ENCODE measurements at places on chromosomes 1 and 21.

- DNase-seq = no peak
Observed at GRCh38 chr1:165837838-165838364, 10.5 kb downstream of the UCK2 start.

GRCh38 chr1:30901798-30902581 lies 6.6 kb downstream of the SDC3 start:
- DNase-seq = no peak

DNA sequence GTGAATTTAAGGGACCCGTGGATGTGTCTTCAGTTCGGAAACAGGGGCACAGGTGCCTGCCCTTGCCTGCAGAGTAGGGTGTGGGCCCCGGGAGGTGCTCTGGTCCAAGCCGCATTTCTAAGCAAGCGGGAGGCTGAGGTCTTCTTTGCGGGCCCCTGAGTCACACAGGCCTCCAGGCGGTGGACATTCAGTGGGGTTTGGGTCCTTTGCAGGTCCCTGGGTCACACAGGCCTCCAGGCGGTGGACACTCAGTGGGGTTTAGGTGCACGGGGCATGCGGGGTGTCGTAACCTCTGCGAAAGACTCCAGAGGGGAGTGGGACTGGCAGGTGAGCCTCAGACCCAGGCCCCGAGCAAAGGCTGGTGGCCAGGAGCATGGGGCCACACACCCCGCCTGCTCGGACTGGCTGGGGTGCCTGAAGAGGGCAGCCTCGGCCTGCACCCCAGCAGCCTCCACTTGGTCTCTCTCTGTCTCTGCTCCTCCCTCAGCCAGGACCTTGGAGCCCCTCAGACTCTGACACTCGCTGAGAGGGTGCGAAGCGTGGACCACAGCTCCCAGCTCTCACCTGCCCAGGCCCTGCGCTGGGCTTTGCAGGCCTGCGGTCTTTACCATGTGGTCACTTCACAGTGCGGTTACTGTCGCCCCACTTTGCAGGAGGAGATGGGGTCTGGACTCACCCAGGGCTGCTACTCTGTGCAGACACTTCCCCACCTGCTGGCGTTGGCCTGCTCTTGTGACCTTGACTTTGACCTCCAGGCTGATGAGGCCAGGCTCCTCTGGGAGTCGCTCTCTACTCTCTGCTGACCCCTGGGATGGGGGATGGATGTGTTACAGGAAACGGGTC lies 6.0 kb upstream of the AGPAT3 start:
- DNase-seq = no peak

DNA sequence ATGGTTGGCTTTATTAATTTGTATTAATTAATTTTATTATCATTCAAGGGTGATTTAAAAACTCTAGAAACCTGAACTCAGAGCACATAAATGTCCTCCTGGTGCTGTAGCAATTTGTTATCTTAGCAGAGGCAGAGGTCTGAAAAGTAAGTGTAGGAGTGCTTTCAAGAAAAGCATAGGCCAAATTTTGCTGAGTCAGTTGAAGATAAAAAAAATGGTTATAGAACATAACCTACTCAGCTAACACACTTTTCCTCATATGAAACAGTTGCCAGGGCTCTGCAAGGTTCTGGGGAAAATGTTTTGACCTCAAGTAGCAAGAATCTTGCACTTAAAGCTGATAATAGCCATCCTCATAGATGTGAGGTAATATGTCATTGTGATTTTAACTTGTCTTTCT lies 53.5 kb upstream of the CHODL start:
- DNase-seq = no peak

DNA sequence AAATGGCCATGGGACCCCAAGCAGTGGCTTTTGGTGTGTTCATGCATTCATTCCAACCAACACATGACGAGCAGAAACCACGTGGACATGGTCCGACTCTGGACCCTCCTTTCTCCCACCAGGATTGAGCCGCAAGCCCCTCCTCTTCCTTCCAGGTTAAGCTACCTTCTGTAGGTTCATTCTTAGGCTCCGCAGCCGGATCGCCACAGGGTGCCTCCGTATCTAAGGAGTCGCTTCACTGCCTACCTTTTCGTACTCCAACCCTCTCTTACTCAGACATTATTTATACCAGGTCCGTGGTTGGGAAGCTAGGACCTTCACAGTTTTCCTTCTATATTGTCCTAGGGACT lies 63.6 kb downstream of the RHBG start:
- DNase-seq = no peak

DNA sequence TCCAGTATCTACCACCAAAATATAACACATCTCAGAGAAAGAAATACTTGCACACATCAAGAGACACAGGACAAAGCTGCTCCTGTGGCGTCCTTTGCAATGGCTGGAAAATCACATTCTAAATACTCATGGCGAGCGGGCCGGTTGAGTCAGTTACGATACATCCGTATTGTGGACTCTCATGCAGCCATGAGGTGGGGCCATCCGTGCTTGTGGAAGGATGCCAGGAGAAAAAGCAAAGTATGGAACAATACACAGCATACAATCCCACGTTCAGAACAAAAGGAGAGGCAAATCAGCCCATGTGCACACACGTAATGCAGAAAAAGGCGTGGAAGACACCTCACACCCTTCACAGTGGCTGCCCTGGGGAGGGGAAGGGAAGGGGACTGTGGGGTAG lies 13.1 kb downstream of the ATP13A2 start:
- DNase-seq = no peak

DNA sequence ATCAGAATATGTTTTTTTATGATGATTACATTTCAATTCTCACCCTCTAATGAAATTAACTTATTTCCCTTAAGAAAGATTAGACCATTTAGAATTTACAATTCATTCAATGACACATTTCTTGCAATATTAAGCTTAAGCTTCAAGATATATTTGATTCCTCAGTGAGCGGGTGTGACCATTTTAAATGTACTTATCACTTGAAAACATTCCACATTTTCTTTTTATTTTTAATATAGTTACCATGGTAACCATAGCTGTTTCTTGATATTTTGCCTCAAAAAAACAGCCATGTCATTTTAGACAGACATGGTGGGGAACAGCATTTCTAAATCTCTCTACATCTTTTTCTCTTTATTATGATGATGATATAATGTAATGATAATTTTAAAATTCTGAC lies 1029.0 kb upstream of the B3GALT2 start:
- DNase-seq = no peak

DNA sequence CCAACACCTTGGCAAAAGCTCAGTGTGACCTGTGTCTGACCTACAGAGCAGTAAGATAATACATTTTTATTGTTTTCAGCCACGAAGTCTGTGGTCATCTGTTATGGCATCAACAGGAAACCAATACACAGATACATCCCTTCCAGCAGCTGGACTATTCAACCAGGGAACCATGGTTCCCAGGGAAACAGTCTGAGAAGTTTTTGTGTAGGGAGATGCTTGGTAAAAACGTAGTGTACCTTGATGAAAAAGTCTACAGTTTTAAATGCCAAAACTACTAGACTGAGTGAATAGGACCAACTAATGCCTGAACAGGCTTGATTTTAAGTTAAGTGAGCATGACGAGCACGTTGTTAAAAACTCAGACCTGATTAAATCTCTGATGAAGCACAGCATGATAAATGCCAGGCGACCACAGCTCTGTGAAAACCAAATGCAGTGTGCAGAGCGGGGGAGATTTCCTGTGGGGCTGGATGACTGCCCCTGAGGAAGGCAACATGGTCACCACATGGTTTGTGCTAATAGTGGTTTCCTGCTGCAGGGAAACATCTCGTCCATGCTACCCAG lies 228.9 kb downstream of the TNR start:
- DNase-seq = no peak

DNA sequence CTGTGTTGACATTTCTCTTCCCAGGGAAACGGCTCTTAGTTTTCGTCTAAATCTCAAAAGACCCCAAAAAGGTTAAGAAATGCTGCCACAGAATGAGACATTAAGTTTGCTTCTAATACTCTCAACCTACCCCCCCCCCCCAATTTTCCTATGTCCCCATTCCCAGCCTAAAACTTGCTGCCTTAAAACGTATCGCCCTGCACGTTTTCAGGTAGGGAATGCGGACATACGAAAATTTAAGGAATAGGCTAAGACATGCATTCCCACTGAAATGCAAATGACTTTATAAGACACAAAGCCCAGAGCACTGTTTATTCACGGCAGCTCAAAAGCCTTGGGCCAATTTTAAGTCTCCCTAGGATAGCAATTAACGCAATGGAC lies 45.4 kb downstream of the GFI1 start:
- DNase-seq = no peak

DNA sequence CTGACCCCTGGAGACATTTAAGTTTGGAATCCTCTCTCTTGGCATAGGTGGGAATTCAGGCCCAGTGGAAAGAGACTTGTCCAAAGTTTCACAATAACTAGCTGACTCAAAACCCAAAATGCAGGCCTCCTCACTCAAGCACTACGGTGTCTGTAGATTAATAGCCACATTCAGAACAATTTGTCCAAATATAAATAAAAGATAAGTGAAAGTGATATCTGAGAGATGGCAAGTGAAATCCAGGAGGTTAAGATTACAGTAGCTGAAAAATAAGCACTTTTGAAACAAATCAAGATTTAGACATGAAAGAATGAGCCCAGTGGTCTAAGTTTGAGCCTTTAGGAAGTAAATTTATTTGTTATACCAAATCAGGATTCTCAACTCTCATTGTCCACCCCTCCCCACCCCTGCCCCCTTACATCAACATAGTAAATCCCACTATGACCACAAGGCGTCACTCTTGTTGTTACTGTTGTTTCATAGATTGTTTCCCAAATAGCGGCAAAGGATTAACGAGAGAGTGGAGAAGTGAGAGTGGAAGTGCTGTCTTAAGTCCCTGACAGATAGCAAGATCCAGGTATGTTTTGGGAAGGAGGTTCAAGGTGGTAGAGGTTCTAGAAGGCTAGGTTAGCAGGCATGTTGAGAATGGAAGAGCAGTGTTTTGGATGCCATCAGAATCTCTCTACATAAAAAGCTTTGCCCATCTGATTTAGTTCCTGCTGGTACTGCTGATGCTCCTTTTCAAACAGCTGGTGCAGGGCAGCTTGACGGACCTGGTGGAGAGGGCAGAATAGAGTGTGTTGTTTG lies 7.1 kb upstream of the TPM3 start:
- DNase-seq = no peak

Measured in nucleus accumbens (tissue), 56 donors.